ENCODE measurements at places on chromosomes 3 and 15.

DNA sequence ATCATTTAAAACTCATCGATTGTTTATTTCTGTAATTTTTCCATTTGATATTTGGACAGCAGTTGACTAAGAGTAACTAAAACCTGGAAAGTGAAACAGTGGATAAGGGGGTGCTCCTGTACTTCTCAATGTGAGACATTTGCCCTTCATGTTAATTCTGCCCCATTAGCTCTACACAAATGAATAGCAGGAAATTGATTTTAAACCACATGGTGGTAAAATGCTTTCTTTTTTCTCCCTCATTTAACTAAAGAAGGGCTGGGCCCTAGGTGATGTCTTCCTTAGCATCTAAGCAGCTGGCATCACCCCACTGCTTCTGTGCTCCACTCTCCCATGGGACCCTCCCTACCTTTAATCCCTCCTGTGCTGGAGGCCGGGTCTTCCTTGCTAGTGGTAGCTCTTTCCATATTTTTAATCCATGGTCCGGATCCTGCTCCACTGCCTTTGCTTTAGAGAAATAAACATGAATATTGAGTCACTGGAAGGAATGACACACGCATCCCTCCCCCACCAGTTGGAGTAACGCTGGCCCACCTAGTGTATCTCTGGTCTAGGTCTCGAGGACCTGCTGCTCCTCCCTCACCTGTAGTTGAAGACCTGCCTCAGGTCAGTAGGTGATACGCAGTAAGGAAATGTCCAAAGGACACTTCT, 30.2 kb upstream of the LAMP3 start:
- DNase-seq, result no peak

- no peak for DNase-seq
Measured at GRCh38 chr3:69568458-69568857, 170.8 kb upstream of the MITF start.

GRCh38 chr3:3798631-3799113, 559 bp upstream of the LRRN1 start:
- peak; percentile 56 for DNase-seq

DNA sequence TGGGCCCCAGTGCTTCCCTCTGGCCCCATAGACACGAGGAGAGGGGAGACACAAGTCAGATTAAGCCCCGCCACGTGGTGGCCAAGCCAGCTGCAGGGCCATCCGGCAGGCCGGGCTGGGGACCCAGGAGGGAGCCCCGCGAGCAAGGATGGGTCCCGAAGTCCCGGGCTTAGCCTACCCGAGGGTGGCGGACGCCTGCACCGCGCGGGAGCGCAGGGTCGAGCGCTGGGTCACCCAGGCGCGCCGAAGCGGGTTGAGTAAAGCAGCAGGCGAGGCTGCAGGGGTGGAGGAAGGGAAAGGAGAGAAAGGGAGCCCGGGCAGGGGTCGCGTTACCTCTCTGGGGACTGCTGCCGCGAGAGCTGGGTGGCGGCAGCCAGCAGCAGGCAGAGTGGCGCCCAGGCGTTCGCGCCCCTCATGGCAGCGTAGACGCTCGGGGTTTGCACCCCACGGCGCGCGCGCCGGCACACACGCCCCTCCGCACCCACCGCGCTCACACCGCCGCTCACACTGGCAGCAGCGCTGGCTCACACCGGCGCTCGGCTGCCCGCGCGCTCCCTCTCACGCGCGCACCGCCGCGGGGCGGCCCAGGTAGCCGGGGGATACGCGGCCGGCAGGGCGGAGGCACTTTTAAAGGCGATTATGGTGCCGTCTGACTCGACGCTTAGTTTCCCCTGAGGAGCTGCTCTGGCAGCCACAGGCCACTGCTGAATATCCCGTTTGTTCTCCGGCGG, at the start of gene PCOLCE2:
Gene PCOLCE2, minus strand, starts transcription at position 603 of the 731 bp plus-strand sequence. Its CDS starts 187 bp downstream, at position 416.
- DNase-seq, result peak; percentile 65

DNA sequence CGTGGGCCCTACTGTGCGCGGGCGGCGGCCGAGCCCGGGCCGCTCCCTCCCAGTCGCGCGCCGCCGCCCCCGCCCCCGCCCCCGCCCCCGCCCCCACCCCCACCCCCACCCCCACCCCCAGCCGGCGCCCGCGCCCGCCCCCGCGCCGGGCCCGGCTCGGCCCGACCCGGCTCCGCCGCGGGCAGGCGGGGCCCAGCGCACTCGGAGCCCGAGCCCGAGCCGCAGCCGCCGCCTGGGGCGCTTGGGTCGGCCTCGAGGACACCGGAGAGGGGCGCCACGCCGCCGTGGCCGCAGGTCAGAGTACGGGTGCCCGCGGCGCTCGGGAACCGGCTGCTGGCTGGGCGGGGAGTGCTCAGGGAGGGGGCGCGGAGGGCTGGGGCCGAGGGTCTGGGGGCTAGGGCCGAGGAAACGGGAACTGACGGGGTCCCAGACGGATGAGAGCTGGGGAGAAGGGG, 1.1 kb upstream of the PPARG start:
- DNase-seq, result peak; percentile 57

GRCh38 chr3:172929451-172929850, 178.9 kb downstream of the ECT2 start:
- no peak for DNase-seq

DNA sequence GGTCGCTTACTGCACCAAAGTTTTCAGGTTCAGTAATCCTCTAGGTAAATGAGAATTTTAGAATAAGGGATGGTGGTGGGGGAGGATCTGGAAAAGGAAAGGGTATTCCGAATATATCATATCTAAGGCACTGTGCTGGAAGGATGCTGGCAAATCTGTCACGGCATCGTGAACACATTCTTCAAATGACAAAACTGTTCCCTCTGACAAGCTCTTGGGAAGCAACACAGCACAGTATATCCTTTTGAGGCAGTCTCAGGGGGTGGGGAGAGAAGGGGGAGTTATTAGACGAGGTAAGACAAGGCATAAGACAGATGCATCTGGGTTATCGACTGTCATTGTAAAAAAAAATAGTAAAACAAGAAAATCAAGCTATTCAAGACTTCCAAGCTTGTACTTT, 289.6 kb upstream of the LRRN1 start:
- no peak for DNase-seq

DNA sequence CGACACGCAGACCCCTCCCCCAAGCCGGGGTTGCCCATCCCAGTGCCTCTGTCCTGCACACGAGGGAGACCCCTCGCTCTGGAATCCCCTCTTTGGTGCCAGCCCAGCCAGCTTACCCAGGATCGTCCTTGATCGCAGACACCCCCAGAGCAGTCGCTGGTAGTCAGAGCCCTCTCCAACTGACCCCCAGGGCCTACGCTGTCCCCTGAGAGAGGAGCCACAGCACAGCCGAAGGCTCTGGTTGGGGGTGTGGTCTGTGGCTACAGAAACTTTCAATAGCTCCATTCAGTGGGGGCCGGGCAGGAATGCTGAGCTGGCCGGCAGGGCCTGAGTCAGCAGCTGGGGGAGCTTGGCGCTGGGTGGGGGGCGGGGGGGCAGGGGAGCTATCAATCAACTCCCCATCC, at the start of gene LCTL:
Gene LCTL, minus strand, starts transcription at position 258 of the 404 bp plus-strand sequence. CDS start 633 bp downstream, outside the sequence.
- no peak for DNase-seq

DNA sequence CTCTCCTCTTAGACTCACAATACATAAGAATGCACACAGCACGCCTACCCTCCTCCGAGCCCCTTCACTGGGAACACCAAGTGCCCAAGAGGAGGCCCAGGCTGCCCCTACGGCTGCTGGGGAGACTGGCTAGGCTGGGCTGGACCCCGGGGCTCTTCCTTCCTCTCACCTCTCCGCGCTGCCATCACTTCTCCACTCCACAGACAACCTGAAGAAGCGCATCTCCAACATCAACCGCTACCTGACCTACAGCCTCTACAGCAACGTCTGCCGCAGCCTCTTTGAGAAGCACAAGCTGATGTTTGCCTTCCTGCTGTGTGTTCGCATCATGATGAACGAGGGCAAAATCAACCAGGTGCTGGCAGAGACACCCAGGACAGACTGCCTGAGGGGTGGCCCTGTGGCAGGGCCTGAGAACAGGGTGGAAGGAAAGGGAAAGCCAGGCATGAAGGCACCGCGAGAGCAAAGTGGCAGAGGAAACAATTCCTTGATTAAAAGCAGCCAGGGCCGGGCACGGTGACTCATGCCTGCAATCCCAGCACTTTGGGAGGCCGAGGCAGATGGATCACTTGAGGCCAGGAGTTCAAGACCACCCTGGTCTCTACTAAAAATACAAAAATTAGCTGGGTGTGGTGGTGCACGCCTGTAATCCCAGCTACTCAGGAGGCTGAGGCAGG, 51.6 kb downstream of the SEMA3G start:
- no peak for DNase-seq

DNA sequence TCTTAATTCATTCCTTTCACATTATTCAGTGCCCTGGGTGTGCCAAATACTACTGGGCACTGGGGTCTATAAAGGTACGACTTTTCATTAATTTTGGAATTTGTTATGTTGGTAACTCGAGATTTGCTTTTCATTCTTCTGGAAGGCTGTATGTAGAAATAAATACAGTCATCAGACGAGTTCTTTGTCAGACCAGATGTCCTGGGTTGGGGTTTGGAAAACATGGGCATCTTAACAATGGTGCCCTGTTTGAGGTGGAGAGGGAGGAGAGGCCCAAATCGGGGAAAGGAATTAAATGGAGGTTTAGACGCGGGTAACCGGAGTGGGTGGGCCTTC, 662 bp upstream of the GLCE start:
- no peak for DNase-seq

DNA sequence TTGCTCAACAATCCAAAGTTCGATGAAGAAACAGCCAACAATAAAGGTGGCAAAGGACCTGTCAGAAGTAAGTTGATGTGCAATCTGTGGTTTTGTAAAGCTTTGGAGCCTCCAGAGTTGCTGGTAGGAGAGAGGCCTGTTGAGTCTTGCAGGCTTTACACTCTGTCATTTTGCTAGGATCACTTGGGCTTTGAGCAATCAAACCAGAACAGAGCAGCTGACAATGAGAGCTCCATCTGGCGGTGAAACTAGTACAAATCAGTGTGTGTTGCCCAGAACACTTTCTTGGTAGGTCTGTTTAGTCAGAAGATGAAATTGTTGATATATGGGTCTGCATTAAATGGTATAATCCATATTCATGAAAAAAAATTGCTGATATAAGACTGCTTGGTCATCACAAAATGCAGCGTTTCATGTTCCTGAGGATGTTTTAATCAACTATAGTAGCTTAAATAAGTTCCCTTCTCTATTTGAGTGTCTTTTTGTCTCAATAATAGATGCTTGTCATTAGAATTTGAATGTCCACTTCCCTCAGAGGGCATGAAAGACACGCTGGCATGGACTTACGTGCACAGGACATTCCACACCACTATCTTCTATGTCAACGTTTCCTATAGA, 25.7 kb downstream of the TMOD2 start:
- DNase-seq, result peak; percentile 68

GRCh38 chr15:71224024-71224423, 108.8 kb downstream of the THSD4 start:
- DNase-seq, result no peak

- DNase-seq, result no peak
Measured at GRCh38 chr15:40829115-40829514, 607 bp upstream of the PPP1R14D start.

DNA sequence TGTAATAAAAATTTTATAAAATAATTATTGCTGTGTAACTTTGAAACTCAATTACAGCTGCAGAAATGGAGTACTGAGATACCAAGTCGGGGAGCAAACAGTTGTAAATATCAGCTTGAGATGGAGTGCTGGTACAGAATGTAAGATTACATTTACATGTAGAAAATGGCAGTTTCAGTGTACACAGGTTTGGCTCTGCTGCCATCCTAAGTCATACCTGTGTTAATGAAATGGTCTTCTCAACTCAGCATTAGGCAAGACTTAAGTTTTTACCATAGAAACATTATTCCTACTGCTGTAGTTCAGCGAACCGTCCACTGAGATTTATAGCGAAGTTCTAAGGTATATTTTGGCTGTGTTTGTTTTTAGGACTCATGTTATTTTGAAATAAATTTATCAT, 110.1 kb upstream of the TBL1XR1 start:
- no peak for DNase-seq

DNA sequence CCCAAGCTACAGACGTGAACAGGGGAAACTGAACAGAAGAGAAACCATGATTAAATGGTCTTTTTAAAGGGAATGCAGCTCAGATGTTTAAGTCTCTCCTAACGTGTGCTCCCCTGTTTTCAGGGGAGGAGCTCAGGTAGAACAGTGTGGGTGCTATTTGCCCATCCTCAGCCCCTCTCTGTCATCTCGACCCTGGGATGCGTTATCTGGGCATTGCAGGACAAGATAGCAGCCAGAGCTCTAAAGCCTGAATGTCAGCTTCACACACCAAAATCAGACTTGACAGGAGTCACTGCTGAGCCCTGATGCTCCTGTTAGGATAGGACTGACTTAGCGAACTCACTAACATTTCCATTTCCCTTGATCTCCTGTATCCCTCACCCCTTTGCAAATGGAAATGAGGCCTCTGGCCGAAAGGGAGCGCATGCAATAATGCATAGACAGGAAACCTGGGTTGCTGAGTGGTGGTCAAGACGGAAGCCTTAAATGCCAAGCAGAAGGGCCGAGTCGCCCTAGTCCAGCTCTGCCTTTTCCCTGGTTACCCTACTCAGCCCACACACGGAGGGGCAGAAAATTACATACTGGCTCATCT, 234.9 kb upstream of the TPM1 start:
- DNase-seq, result no peak

DNA sequence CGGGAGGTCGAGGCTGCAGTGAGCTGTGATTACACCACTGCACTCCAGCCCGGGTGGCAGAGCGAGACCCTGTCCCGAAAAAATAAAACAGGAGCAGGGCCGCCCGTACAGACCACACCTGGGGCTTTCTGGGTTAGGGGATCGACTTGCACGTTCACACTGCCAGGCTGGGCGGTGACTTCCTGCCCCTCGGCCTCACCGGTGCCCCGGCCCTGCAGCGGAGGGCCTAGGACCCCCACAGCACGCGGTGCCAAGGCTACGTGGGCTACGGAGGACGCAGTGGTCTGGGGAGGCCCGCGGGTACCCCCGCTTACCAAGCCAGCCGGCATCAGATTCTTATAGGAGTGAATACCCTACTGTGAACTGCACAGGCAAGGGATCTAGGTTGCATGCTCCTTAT, 11.6 kb upstream of the TTC14 start:
- DNase-seq, result no peak

- DNase-seq, result no peak
Measured at GRCh38 chr15:49645277-49645676, 24.4 kb downstream of the DTWD1 start.
